Stimulated activated CD4-positive, alpha-beta T cell treated with anti-CD3 and anti-CD28 coated beads, Interleukin-15, amount 100 ng/mL, for 1 hour (primary cell): ENCODE measurements at places on chromosomes 3 and 15.

- DNase-seq, result no peak
Observed at GRCh38 chr3:47436180-47436579, 39.6 kb downstream of the SCAP start.

GRCh38 chr3:52528586-52529375 lies 4.9 kb downstream of the NT5DC2 start:
- DNase-seq, result no peak

- no peak for DNase-seq
Observed at GRCh38 chr3:115187149-115187757, 40.2 kb upstream of the ZBTB20 start.

GRCh38 chr3:146638718-146639117 lies 33.6 kb upstream of the PLSCR5 start:
- no peak for DNase-seq

DNA sequence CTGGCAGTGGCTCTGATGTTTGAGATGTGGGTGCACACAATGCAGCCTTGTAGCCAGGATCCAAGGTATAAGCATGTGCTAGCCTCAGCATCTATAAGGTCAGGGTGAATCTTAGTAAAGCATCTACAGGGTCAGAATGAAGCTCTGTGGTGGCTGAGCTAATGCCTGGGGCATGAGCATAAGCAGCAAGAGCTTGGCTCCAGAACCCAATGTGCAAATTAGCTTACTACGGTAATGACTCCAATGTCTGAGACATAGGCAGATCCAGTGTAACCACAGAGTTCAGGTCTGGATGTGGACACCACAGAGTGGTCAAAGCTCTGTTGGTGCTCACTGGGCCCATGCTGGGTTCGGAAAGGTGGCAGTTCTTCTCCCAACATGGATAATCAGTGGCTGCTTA lies 304.5 kb upstream of the NECTIN3 start:
- no peak for DNase-seq

GRCh38 chr3:141477224-141477623 lies 9.6 kb upstream of the RASA2 start:
- no peak for DNase-seq

DNA sequence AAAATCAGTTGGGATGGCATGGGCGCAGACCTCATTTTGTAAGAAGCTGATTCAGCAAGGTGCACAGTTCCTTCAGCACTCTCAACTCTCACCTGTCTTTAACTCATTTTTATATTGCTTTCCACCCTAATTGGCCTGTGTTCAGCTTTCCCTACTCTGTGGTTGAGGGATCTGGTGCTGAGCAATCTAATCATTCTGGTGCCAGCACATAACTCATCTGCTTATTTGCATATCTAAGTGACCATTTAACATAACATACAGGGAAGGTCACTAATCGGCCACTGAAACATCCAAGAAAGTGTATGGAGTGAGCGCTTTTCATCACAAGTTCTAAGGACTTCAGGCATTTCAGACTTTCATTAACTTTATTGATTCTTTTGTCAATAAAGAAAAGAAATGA lies 303.4 kb upstream of the ROPN1 start:
- DNase-seq, result no peak

DNA sequence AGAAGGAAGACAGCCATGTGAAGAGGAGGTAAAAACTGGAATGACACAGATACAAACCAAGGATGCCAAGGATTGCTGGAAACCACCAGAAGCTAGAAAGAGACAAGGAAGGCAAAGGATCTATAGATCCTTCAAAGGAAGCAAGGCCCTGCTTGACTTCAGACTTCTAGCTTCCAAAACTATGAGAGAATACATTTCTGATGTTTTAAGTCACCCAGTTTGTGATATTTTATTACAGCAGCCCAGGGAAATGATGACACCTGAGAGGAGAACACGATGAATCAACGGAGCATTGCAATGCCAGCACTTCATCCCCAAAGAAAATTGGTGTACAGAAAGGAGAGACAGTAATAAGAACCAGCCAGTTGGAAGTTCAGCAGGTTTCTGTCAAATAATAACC lies 116.3 kb downstream of the MAGI1 start:
- DNase-seq, result no peak

DNA sequence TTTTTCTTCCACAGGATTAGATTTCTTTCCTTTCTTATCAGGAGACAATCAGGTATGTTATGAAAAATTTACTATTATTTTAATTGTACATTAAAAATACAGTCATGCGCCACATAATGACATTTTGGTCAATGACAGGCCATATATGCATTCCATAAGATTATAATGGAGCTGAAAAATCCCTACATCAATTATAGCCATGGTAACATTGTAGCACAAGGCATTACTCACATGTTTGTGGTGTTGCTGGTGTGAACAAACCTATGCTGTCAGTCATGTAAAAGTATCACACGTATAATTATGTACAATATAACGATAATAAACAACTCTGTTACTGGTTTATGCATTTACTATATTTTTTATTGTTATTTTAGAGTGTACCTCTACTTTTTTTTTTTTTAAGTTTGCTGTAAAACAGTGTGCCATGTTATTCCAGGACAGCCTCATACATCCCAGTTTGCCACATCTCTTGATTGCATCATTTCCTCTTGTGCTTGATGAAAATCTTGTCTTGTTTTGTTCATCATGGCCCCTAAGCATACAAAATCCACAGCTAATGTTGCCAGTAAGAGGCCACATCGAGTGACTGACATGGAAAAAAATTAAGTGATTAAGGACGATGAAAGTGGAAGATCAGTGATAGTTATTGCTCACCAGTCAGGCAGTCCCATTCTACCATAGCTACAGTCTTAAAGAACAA lies 21.4 kb downstream of the CALML4 start:
- DNase-seq, result no peak

DNA sequence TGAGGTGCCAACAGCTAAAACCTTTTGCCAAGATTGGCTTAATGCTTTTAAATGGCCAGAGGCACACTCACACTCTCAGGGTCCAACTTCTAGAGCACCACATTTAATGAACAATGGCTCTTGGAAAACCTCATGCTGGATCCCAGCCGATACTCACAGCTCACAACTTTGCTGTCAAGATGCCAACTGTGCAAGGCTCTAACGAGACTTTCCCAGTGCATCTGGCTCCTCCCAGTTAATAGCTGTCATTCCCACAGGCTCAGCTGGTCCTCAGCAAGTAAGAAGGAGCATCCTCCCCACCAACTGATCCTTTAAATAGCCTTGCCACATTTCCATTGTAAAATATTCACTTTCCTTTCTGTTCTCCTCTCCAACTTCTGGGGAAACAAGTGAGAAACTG lies 20.3 kb upstream of the FRMD4B start:
- no peak for DNase-seq

DNA sequence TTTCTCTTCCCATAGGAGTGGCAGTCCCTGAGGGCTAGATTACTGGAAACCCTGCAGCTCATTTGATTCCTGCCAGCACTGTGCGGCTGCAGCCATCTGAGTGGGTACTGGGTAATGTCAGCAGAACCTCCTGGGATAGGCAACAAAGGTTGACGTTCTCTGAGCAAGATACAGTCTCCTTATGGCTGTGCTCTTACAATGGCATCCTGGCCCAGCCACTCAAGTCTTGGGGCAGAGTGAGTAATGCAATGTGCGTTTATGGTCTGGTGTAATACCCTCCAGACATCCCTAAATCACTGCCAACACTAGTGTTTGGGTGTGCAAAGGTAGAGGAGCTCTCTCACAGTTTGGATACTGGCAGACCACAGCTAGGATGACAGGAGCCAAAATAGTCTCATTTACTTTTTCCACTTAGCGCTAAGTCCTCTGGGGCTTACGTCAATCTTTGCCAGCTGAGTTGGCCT lies 775.8 kb downstream of the ZNF385D start:
- DNase-seq, result no peak

DNA sequence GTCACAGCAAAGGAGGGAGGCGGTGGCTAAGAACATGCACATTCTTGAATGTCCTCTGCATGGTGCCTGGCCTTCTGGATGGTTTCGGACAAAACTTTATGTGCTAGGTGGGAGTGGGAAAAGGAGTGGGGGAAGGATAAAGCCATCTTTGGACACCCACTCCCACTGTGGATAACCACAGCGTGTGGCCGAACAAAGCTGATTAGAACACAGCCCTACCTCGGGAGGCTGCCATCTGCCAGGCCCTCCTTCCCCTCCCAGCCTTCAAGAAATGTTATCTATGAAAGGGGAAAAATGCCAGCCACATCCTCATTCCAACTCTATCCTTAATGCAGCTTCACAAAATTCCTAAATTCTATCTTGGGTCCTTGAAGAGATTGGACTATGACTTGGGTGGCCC lies 18.8 kb downstream of the AMOTL2 start:
- no peak for DNase-seq

DNA sequence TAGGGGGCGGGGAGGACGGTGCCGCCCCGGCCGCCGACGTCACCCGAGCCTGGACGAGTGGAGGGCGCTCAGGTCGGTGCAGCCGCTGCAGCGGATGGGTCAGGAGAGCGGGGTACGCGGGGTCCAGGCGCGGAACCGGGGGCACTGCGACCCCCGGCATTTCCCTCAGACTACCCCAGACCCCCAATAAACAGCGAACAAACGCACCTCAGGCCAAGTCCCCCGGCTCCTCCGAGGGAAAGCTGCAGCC lies 78.9 kb downstream of the IQSEC1 start:
- DNase-seq, result no peak

GRCh38 chr15:57752840-57753239 lies 46.3 kb downstream of the POLR2M start:
- DNase-seq, result no peak

DNA sequence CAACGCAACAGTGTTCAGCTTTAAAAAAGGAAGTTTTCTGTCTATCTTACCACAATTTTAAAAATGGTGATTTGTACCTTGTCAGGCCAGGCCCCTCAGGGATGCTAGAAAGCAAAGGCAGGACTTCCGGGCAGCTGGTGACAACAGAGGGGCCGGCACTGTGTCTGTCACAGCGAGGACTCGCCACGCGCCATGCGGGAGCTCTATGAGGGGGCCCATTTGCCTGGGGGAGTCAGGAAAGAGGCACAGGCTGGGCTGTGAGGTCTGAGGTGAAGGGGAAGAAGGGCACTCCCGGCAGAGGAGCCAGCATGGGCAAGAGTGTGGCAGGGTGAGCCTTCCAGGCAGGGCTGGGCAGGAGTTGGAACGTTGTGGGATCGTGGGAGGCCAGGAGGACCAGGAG lies 7.0 kb downstream of the IQSEC1 start:
- no peak for DNase-seq

- DNase-seq, result no peak
Observed at GRCh38 chr3:123258811-123259420, 57.2 kb downstream of the SEC22A start.

DNA sequence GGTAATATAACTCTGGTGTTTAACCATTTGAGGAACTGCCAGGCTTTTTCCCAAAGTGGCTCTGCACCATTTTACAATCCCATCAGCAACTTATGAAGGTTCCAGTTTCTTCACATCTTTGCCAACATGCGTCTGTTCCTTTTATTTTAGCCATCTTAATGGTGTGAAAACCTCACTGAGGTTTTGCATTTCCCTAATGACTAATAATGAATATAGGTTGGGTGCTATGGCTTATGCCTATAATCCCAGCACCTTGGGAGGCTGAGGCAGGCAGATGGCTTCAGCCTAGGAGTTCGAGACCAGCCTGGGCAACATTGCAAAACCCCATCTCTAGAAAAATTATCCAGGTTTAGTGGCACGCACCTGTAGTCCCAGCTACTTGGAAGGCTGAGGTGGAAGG lies 210.6 kb downstream of the TCF12 start:
- DNase-seq, result no peak

GRCh38 chr3:141093397-141093796 lies 42.2 kb downstream of the SPSB4 start:
- no peak for DNase-seq

DNA sequence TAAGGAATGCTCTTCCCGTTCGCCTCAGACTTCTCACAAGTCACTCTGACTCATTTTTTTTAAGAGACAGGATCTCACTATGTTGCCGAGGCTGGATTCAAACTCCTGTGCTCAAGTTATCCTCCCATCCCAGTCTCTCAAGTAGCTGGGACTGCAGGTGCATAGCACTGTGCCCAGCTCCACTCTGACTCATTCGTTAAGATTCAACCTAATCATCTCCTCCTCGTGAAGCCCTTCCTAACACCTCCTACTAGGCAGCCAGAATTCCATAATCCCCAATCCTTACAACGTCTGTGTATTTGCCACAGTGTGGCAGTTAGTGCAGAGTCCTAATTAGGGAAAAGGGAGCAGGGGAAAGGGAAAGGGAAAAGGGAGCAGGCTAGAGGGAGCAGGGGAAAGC lies 26.4 kb upstream of the DCLK3 start:
- DNase-seq, result no peak

- no peak for DNase-seq
Observed at GRCh38 chr15:83205725-83206324, 1.8 kb downstream of the HDGFL3 start.

- no peak for DNase-seq
Observed at GRCh38 chr15:80105193-80105592, 45.7 kb downstream of the ZFAND6 start.

- DNase-seq, result no peak
Observed at GRCh38 chr3:6421666-6422445, 439.1 kb upstream of the GRM7 start.

GRCh38 chr3:30908456-30909037 lies 14.1 kb upstream of the GADL1 start:
- no peak for DNase-seq
